B cell (primary cell): ENCODE measurements at places on chromosomes 4 and X. TPM values are rescaled to one million over a fixed set of nuclear protein-coding genes. Genes with fewer than 3 reads are reported as not detected.

GRCh38 chr4:27000820-27001219, 140.2 kb downstream of the STIM2 start:
- DNase-seq: peak; percentile 61
- H3K27me3 ChIP-seq: no peaks in the 10 kb centered on the region
- no peak overlapping the region for H3K4me3 ChIP-seq
- peaks cover 12% of the 10 kb centered on the region for H3K4me1 ChIP-seq
- peaks cover 27% of the 10 kb centered on the region for H3K36me3 ChIP-seq

- peaks cover 17% of the 10 kb centered on the region for H3K4me1 ChIP-seq
- H3K27ac ChIP-seq: peak overlapping the region; percentile 92
- H3K27me3 ChIP-seq: no peaks in the 10 kb centered on the region
These were observed 86.2 kb upstream of the HPRT1 start for GRCh38 chrX:134373736-134374135.

- H3K4me1 ChIP-seq: no peaks in the 10 kb centered on the region
- H3K27me3 ChIP-seq: no peaks in the 10 kb centered on the region
- no peak overlapping the region for H3K27ac ChIP-seq
- DNase-seq: no peak
- H3K4me3 ChIP-seq: no peak overlapping the region
- H3K36me3 ChIP-seq: no peaks in the 10 kb centered on the region
These were observed 87.3 kb downstream of the SCD5 start for GRCh38 chr4:82711158-82711785.

DNA sequence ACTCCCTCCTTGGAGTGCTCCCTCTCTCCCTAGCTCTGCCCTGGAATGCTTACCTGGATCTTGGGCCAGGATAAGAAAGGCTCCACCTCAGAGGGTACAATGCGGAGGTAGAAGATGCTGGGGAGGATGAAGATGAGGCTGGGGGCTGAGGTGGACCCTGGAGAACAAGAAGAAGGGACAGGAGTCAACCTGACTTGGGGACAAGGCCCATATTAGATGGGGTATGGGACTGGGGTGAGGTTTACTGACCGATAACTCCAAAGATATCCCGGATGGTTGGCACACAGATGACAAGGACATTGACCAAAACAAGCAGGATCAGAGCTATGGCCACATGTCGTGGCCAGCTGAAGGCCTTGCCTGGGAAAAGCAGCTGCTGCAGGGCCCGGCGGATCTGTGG, 10.6 kb downstream of the SLC38A5 start:
- H3K4me1 ChIP-seq: no peaks in the 10 kb centered on the region
- DNase-seq: no peak
- no peak overlapping the region for H3K4me3 ChIP-seq
- no peaks in the 10 kb centered on the region for H3K36me3 ChIP-seq
- H3K27me3 ChIP-seq: no peaks in the 10 kb centered on the region
- no peak overlapping the region for H3K27ac ChIP-seq

CT47B1 gene
- not detected in 2 replicates for total RNA-seq

GLRA2 gene
- total RNA-seq: not detected in 2 replicates

GNRHR gene
- not detected in 2 replicates for total RNA-seq

HTR2C gene
- not detected in 2 replicates for total RNA-seq

DNAAF6 gene
- not detected in 2 replicates for total RNA-seq

UGT2B10 gene
- not detected in 2 replicates for total RNA-seq

DMRTC1B gene
- total RNA-seq: 2.2 and 2.4 TPM in 2 replicates

MAGEE2 gene
- not detected in 2 replicates for total RNA-seq
